ENCODE measurements at places on chromosomes 16 and 17. TPM values are rescaled to one million over a fixed set of nuclear protein-coding genes. Genes with fewer than 3 reads are reported as not detected.

DNA sequence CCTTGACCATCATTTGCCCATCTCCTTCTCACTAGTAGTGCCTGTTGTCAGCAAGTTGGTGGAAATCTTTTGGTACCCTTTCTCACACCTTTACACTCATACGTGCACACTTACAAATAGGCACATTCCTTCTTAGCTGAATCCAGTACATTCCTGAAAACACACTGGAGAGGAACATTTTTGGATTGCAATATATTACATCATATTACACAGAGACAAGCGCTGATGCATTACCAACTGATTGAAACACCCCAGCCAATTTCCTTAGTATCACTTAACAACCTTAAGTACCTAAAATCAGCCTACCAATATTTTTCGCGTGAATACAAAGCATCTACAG is 64.1 kb downstream of the PLCG2 start:
- no peak for DNase-seq

DNA sequence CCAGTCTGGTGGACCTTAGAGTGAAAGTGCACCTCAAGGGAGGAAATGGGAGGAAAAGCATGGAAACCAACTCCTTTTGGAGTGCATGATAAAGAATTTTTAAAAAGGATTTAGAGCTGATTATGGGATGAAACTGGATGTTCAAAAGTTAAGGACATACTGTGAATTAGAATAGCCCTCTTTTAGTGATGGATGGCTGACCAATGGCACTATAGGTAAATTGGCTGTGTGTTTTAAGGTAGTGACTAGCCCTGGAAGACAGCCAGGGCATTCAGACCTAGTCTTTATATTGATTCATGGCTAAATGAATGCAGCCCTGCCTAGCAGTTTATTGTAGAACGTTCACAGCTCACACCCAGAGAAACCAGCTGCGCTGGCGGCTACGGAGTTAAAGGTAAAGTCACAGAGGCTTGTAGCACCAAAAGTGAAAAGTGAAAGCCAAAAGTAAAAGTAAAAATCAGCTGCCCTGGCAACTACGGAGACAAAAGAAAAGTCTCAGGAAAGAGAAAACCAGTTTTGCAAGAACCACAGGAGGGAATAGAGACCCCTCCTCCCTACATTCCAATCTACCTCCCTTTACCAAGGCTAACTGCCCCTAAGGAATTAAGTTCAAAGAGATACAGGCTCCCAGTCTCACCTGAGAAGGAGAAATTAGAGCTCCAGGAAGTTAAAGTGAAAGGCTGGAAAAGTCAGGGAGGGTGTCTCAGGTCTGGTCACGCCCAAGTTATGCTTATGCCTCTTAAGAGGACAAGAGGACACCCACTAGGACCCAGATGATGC is 21.8 kb downstream of the ACSM1 start:
- no peak for DNase-seq

GRCh38 chr17:57957886-57958285 is 2.7 kb upstream of the CUEDC1 start:
- no peak for DNase-seq

GRCh38 chr17:42849451-42850181 is 1.4 kb upstream of the AOC3 start:
- no peak for DNase-seq

The NHLRC4 gene
- total RNA-seq = 0.11 TPM

DNA sequence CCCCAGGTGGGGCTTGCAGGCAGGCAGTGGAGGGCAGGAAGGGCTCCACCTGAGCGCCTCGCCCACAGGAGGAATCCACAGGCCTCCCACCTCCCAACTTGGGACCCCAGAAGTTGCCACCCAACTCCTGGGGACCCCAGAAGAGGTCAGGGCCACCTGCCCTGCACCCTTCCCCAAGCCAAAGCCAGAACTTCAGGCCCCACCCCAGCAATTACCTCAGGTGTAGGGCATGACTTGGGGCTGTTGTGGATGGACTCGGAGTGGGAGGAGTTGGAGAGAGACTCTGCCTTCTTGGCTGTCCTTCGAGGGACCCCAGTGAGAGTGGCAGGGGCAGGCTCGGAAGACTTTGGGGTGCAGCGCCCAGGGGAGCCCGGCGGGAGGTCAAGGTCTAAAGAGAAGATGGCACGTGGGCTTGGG is 10.5 kb downstream of the TSPOAP1 start:
- no peak for DNase-seq

The CAPN15 gene
- 66.5 TPM for total RNA-seq

Data from LHCN-M2 (cell line).